ENCODE measurements at places on chromosomes 1 and 21.

- no peak for DNase-seq
These were observed 5.3 kb downstream of the ITSN1 start for GRCh38 chr21:33647587-33647986.

- DNase-seq = no peak
These were observed 12.6 kb upstream of the RGL1 start for GRCh38 chr1:183792300-183792699.

DNA sequence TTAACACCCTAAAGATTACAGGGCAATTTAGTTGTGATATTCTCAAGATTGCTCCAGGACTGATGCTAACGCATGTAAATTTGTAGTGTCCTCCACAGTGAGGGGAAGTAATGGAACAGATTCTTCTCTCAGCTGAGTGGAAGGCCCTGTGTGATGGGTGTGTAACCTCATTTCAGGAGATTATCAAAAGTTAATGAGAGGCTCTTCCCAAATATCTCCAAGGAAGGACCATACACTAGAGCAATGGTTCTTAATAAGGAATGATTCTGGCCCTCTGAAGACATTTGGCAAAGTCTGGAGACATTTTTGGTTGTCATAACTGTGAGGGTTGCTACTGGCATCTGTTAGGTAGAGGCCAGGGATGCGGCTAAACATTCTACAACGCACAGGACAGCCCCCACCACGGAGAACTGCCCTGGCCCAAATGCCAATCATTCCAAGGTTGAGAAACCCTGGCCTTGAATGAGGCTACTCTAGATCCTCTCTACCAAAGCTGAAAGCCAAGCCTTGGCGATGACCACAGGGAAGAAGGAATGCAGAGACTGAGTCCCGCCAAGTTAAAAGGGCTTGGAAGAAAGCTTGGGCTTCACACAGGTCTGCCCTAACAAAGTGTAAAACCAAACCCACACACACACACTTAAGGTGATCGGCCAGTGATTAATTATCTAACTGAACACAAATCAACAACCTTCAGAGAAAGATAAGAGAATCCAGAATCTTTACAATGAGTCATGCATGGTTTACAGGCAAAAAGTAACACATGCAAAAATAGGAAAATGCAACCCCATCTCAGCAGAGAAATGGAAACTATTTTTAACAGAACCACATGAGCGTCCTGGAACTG lies 135.8 kb downstream of the SYF2 start:
- DNase-seq = no peak

GRCh38 chr1:3306583-3307291 lies 147.7 kb upstream of the ARHGEF16 start:
- no peak for DNase-seq

DNA sequence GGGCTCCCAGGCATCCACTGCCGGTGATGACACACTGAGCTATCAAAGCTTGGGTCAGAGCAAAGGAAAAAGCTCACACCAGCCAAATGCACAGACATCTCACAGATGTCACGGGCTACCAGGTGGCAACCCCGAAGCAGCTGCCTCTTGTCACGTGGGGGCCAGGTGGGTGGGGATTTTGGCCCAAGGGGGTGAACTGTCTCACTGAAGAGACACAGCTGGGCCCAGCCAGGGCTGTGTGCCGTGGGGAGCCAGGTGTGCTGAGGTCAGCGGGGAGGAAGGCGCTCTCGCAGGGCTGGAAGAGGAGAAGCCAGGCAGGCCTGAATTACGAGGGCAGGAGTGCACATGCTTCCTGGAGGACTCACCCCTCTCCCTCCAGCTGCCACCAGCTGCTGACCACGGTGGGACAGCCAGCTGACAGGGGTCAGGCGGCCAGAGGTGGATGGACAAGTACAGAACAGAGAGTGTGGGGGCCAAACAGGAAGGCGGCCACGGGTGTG lies 32.4 kb downstream of the KCNN3 start:
- peak; percentile 54 for DNase-seq

DNA sequence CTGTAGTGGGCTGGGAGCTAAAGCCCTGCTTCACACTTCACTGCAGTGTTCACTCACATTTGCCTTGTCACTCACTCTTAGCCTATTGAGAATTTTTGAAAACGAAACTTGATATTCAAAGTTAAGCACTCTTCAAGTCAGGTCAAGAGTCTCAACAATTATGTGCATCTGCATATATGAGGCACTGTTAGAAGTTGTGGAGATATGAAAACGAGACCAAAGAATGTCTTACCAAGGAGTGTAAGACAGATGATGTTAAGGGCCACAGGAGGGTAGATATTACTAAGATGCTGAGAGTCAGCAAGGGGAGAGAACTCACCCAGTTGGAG lies 64.7 kb upstream of the GJA8 start:
- peak; percentile 7 for DNase-seq

DNA sequence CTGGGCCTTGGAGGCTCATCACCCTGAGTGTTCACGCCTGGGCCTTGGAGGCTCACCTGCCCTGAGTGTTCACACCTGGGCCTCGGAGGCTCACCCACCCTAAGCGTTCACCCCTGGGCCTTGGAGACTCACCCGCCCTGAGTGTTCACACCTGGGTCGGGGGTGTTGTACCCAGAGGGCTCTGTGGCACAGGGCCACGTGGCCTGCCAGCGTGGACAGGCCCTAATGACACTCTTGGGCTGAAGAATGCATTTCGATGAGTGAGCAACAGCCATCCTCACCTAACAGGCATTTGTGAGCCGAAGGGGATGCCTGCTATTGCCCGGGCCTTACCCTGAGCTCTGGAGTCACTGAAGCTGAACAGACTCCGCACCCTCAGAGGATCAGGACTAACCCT lies 17.5 kb downstream of the SLC19A1 start:
- no peak for DNase-seq

DNA sequence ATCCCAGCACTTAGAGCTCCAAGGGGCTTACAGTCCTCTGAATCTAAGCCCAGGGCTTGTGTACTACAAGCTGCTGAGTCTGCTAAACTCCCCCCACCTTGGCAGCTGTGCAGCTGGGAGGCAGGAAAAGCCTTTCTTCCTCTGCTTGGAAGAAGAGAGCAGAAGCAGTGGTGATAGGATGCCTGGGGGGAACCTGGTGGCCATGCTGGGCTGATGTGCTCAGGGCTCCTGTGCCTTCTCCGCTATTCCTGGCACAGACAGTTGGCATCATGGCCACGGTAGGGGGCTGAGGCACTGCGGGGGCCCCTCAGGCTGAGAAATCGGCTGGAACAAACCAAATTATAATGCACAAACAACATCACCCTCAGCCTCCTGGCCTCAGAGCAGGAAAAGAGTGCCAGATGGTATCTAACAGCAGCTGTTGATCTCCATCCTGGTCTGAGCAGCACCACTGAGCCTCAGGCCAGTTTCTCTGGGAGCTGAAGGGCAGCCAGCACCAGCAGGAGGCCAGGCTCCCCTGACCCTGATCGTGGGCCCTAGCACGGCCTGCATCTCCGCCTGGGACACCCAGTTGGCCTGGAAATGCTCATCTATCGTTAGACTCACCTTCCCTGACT lies 35.8 kb downstream of the ECE1 start:
- DNase-seq = no peak

- DNase-seq = no peak
These were observed 44.1 kb downstream of the TRPM2 start for GRCh38 chr21:44397431-44398031.

- DNase-seq = no peak
These were observed 82.8 kb upstream of the KCNE2 start for GRCh38 chr21:34280959-34281358.

- no peak for DNase-seq
These were observed 3.5 kb downstream of the ABCB10 start for GRCh38 chr1:229554886-229555621.

GRCh38 chr1:64875606-64876005 lies 90.7 kb downstream of the JAK1 start:
- DNase-seq = no peak

DNA sequence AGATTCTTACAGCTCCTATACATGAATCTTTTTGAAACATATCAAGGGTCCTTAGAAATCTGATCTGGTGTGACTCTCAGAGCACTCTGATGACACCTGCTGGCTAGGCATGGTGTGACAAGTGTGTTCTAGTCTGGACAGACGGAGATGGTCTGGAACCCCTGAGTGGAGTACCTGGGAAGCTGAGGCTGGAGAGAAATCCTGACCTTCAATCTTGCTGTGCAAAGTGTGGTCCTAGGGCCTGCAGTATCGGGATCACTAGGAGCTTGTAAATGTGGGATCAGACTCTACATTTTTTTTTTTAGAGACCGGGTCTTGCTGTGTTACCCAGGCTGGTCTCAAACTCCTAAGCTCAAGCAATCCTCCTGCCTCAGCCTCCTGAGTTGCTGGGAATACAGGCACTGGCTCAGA lies 78.6 kb upstream of the SOD1 start:
- DNase-seq = peak; percentile 74

DNA sequence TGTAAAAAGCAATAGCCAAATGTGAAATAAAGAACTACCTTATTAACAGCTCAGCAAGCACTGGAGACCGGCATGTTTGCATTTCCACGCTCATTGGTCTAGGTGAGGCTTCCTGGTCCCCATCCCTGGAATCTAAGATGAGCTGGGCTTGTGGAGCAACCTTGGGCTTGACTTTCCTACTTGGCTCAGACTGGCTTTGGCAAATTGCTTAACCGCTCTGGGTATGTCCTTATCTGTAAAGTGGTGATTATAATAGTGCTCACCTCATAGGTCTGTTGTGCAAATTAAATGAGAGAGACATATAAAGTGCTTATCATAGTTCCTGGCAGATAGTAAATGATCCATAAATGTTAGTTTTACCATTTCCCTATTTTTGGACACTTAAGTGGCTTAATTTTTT lies 49.4 kb upstream of the CACNA1E start:
- no peak for DNase-seq

- DNase-seq = no peak
These were observed 5.6 kb upstream of the MEGF6 start for GRCh38 chr1:3616861-3617260.

GRCh38 chr21:36325373-36326010 lies 5.5 kb downstream of the MORC3 start:
- DNase-seq = no peak

DNA sequence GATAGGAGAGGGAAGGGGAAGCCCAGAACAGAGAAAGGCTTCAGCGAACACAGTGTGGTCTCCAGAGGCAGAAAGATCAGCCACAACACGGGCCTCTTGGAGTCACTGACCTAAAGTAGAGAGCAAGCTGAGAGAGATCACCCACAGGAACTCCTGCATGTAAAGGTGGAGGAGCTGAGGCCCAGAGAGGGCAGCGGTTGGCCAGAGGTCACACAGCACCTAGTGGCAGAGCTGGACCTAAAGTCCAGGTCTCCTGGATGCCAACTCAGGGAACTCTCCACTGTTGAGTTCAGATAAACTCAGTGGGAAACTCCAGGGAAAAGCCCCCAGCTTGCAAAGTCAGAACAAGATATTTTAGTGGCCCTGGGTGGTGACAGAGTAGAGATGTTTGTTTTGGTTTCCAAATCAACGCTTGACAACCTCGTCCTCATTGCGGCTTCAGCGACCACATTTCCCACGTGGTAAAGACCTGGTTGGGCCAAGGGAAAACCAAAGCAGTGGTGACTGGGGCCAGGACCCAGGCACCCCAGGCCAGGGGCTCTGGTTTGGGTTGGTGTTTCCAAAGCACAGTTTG lies 4.6 kb downstream of the IFFO2 start:
- no peak for DNase-seq

- peak; percentile 62 for DNase-seq
These were observed 1.1 kb downstream of the S100A11 start for GRCh38 chr1:152035539-152036266.

DNA sequence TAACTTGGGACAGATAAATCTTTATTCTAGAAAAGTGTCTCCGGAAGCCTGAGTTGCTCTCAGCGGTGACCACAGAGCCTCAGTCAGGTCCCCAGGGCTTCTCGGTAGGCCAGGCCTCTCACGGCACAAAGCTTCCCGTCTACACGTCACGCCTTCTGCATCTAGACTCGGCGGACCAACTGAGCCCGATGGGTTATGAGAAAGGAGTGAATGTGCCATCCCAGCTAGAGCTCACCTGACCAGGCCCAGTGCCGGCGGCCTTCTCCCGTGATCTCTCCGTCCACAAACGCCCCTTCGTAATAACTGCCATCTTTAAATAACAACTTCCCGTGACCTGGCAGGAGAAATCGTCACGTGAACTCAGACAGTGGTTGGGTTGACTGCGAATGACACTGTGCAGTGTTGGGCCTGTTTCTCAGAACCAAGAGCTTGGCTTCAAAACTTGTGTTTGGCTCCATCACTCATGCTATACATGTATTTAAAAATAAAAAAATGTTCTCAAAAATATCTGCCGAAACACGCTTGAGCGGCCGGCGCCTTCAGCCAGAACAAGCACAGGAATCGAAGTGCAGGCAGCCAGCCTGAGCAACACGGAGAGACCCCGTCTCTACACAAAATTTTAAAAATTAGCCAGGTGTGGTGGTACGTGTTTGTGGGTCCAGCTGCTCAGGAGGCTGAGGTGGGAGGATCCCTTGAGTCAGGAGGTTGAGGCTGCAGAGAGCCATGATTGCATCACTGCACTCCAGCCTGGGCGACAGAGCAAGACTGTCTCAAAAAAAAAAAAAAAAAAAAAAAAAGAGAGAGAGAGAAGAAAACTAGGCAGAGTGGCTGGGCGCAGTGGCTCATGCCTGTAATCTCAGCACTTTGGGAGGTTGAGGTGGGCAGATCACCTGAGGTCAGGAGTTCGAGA lies 3.1 kb downstream of the MORN1 start:
- DNase-seq = no peak

GRCh38 chr1:4172644-4173599 lies 272.9 kb upstream of the C1orf174 start:
- no peak for DNase-seq

DNA sequence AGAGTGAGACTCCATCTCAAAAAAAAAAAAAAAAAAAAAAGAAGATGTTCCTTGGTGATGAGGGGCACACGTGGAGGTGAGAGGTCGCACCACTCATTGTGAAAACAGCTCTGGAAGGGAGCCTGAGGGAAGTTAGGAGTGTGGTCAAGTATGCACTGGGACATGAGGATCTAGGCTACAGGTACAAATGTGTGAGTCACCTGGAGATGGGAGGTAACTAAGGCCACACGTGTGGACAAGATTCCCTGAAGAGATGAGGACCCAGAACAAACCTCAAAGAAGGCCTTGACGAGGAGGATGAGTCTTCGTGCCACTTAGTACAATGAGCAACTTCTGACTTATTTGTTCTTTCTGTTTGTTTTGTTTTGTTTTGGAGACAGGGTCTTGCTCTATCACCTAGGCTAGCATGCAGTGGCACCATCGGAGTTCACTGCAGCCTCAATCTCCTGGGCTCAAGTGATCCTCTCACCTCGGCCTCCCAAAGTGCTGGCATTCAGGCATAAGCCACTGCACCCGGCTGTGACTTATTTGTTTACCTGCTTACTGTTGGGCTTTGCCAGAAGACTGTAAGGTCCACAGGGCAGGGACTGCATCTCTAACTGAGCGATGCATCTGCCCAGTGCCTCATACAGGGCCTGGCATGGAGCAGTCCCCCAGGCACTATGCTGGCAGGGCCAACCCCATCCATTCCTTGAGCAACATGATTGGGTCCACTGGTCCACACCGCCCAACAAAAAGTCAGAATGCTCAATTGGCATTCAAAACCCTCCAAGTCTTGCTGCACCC lies 6.4 kb downstream of the ASAP3 start:
- DNase-seq = no peak

DNA sequence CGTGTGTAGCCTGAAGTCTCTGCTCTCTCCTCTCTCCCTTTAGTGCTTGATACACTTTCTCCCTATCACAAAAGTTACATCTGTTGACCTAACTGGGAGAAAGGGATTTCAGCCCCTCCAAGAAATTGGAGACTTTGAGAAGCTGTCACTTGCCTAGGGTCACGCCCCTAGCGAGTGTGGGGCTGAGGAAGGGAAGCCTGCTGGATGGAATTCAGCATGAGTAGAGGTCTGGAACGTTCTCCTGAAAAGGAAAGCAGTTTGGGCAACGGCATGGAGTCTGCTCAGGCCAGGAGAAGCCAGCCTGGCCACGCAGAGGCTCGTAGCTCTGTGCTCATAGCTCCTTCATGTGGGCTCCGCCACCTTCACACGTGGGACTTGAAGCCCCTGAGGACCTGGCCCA lies 22.4 kb downstream of the COL16A1 start:
- no peak for DNase-seq

Measured in NCI-H1105 treated with DMSO at 0.1 percent for 48 hours (cell line).